ENCODE measurements at places on chromosomes 7 and 10.
A peak's percentile ranks its signal among the peaks of the same experiment; 100 is the strongest.

DNA sequence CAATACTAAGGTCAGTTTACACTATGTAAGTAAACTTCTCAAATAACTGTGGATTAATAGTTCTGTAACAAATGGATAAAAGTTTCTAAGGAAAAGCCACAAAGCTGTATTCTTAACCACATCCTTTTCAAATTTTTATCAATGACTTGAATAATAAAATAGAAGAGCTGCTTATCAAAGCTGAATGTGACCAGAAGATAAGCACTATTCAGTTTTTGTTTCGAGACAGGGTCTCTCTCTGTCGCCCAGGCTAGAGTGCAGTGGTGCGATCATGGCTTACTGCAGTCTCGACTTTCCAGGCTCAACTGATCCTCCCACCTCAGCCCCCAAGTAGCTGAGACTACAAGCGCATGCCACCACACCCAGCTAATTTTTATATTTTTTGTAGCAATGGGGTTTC, 17.0 kb downstream of the UPF2 start:
- H3K4me1 ChIP-seq, result no peaks in the 10 kb centered on the region
- H3K4me3 ChIP-seq, result peak overlapping the region; percentile 18
- peaks cover 13% of the 10 kb centered on the region for H3K36me3 ChIP-seq
- peak; percentile 42 for DNase-seq
- H3K27me3 ChIP-seq, result no peaks in the 10 kb centered on the region

GRCh38 chr7:149422914-149423301, 38.0 kb downstream of the ZNF777 start:
- no peaks in the 10 kb centered on the region for H3K36me3 ChIP-seq
- H3K27ac ChIP-seq, result no peak overlapping the region
- peak overlapping the region; percentile 86 for H3K4me3 ChIP-seq
- peaks cover 8% of the 10 kb centered on the region for H3K4me1 ChIP-seq
- peak; percentile 13 for DNase-seq

GRCh38 chr10:43623351-43623750, 17.1 kb downstream of the ZNF485 start:
- H3K27me3 ChIP-seq, result no peaks in the 10 kb centered on the region
- peak overlapping the region; percentile 22 for H3K4me3 ChIP-seq
- peak overlapping the region; percentile 38 for H3K27ac ChIP-seq
- no peaks in the 10 kb centered on the region for H3K36me3 ChIP-seq

DNA sequence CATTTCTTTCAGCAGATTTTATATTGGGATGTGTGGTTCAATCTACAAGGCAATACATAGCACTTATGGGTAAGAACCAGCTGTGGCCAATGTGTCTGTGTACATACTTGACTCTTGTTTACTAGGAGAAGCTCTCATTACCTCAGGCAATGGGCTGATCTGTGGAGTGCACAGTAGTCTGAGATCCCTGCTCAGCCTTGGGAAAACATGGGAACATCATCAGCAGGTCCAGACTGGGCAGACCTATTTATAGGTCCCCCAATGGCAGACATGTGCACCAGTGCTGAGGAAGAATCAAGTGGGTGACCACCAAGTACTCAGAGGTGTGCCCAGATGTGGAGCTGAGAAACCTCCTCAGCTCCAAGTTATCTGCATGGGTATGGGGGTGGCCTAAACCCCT, 349.7 kb downstream of the KIF20B start:
- H3K27ac ChIP-seq, result no peak overlapping the region
- H3K4me3 ChIP-seq, result no peak overlapping the region
- no peaks in the 10 kb centered on the region for H3K36me3 ChIP-seq

GRCh38 chr7:110880971-110881370, 210.0 kb upstream of the LRRN3 start:
- H3K4me1 ChIP-seq, result no peaks in the 10 kb centered on the region
- no peaks in the 10 kb centered on the region for H3K27me3 ChIP-seq
- H3K36me3 ChIP-seq, result no peaks in the 10 kb centered on the region
- no peak overlapping the region for H3K27ac ChIP-seq
- DNase-seq, result no peak
- H3K4me3 ChIP-seq, result no peak overlapping the region

DNA sequence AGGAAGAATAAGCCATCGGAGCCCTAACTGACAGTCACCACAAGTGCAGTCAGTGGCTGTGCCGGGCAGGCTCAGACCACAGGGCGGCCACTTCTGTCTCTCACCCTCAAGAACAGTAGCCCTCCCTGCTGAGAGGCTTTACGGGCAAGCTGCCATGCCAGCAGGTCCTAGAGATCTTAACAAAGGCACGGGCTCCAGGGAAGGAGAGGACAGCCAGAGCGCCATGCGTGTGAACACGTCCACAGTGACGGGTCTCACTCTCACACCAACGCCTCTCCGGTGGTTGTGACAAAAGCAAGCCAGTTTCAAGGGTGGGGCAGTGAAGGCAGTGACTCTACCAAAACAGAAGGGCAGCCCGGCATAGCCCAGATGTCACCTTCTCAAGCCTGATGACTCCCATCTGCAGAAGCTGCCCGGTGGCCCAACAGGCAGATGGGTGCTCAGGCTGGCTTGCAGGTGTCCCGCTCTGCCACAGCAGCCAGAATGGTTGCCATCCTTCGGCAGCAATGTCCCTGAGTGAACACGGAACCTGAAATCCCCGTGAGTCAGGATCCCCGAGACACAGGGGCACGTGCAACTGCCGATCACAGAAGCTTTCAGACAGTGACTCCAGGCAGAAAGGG, 102.0 kb downstream of the FAM53B start:
- H3K27ac ChIP-seq, result no peak overlapping the region
- H3K4me1 ChIP-seq, result peaks cover 53% of the 10 kb centered on the region
- H3K4me3 ChIP-seq, result no peak overlapping the region
- no peaks in the 10 kb centered on the region for H3K27me3 ChIP-seq

DNA sequence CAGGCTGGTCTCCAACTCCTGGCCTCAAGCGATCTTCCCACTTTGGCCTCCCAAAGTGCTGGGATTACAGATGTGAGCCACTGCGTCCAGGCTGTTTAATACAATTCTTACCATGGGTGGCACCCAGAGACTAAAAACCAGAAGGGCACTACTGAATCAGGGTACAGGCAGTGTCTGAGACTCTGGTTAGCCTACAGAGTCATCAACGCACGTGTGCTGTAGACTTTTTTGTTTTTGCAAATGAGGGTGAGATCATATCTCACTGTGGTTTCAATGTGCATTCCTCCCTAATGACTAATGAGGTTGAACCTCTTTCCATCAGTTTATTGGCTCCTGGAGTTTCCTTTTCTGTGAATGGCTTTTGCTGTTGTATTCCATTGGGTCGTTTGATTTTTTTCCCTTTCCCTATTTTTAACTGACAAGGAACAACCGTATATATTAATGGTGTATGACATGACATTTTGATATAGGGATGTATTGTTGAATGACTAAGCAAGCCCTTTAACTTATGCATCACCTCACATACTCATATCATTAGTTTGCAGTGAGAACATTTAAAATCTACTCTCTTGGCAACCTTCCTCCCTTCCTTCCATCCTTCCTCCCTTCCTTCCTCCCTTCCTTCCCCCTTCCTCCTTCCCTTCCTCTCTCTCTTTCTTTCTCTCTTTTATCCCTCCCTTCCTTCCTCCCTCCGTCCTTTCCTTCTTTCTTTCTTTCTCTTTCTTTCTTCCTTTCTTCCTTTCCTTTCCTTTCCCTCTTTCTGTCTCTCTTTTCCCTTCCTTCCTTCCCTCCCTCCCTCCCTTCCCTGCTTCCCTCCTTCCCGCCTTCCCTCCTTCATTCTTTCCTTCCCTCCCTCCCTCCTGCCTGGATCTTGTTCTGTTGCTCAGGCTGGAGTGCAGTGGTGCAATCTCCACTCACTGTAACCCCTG, 9.3 kb upstream of the TMEM270 start:
- peak; percentile 92 for DNase-seq
- no peak overlapping the region for H3K4me3 ChIP-seq
- no peaks in the 10 kb centered on the region for H3K27me3 ChIP-seq
- H3K36me3 ChIP-seq, result no peaks in the 10 kb centered on the region
- H3K27ac ChIP-seq, result no peak overlapping the region

DNA sequence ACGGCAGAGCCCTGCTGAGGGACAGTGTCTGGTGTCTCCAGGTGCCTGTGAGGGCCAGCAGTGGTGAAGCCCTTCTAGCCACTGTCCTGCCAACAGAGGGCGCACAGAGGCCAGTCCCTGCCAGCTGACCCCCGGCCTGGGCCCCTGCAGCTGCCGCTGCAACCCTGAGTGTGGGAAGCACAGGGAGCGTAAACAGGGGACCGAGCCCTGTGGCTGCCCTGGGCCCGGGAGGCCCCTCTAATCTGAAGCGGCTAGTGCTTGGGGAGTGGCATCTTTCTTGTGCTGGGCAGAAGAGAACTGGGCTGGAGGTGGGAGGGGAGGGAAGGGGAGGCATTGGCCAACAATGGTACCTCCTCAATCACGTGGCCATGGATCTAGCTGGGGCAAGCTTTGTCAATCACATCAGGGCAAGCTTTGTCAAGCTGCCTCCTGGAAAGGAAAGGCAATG, 34.6 kb downstream of the TRIM8 start:
- no peaks in the 10 kb centered on the region for H3K27me3 ChIP-seq
- peaks cover 39% of the 10 kb centered on the region for H3K4me1 ChIP-seq
- H3K36me3 ChIP-seq, result no peaks in the 10 kb centered on the region
- DNase-seq, result peak; percentile 33

DNA sequence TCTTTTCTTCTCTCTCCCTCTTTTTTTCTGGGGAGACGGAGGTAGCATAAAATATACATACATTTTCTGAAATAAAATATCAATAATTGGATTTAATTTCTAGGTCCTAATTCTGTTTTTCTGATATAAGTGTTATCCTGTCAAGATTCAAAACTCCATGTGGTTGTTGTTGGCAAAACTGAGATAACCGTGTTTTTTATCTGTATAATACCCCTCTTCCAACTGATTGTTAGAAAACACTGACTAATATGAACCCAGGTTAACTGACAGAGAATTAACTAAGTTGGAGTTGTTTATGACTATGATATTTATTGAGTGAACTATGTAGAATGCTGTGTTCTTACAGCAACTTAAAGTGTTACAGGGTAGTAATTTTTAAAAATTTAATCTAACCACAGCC, 236.5 kb upstream of the KAT6B start:
- DNase-seq, result peak; percentile 44
- H3K27ac ChIP-seq, result peak overlapping the region; percentile 88
- peaks cover 21% of the 10 kb centered on the region for H3K4me1 ChIP-seq
- H3K27me3 ChIP-seq, result no peaks in the 10 kb centered on the region
- H3K4me3 ChIP-seq, result no peak overlapping the region

DNA sequence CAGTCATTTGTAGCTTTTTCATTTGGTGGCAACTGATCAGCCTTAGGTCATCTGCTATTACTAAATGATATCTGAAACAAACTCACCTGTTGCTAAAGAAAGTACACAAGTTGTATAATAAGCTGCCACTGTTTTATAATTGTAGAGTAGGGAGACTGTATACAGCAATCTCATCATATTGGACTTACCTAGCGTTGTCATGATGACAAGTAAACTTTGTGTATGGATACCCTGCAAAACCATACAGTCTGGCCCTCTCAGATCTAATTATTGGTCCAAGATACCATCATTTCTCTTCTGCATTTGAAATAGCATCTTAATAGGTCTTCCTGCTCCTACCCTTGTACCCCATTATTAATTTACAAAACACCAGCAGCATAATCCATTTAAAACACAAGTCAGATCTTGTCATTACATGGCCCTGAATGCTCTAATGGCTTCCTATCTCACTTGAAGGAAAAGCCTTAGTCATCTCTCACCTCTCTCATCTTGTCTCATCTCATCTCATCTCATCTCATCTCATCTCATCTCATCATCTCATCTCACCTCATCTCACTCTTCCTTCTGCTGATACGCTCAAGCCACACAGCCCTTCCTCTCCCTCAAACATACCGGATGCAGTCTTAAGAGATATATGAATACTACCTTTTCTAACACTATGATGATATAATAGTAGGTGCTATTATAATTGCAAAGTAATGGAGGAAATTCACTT, 540.6 kb downstream of the MDFIC start:
- no peaks in the 10 kb centered on the region for H3K4me1 ChIP-seq
- no peak overlapping the region for H3K4me3 ChIP-seq
- no peaks in the 10 kb centered on the region for H3K36me3 ChIP-seq
- DNase-seq, result no peak

DNA sequence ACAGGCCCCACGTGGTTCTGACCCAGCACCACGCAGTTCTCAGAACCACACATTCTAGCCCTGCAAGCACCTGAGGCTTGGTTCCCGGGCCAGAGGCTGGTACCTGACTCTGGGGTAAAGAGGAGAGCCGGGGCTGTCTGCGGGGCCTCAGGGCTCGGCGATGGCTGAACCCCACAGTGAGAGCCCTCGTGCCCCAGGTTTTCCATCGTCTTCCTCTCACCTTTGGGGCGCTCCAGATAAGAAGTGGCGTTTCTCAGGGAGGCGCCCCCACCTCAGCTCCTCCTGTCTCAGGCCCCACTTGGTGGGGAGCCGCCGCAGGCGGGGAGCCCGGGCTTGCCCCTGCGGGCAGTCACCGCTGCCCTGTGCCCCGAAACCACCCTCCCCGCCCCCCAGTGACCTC, 2.2 kb upstream of the LANCL2 start:
- DNase-seq, result no peak
- H3K36me3 ChIP-seq, result no peaks in the 10 kb centered on the region
- H3K27me3 ChIP-seq, result peaks cover 9% of the 10 kb centered on the region
- H3K4me3 ChIP-seq, result no peak overlapping the region

DNA sequence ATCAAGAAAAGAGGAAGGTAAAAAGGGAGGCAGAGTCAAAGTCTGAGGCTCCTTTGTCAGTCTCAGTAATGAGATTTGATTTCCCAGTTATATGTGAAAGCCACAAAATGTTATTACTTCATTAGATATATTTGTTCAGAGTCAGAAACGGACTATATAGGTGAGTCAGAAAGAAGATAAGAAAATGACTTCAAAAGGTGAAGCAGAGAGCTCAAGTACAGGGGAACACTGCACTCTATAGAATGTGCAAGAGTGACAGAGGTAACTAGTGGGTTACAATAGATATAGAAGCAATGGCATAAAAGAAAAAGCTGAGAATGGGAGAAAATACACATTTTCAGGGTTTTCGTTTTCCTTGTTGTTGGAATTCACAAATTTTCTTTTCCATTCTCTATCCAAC, 43.3 kb downstream of the DGKB start:
- H3K36me3 ChIP-seq, result no peaks in the 10 kb centered on the region
- DNase-seq, result no peak
- no peak overlapping the region for H3K4me3 ChIP-seq
- no peak overlapping the region for H3K27ac ChIP-seq
- H3K27me3 ChIP-seq, result no peaks in the 10 kb centered on the region

GRCh38 chr7:113715981-113716856, 202.6 kb downstream of the PPP1R3A start:
- no peak overlapping the region for H3K27ac ChIP-seq
- no peaks in the 10 kb centered on the region for H3K36me3 ChIP-seq
- no peak overlapping the region for H3K4me3 ChIP-seq
- DNase-seq, result no peak

DNA sequence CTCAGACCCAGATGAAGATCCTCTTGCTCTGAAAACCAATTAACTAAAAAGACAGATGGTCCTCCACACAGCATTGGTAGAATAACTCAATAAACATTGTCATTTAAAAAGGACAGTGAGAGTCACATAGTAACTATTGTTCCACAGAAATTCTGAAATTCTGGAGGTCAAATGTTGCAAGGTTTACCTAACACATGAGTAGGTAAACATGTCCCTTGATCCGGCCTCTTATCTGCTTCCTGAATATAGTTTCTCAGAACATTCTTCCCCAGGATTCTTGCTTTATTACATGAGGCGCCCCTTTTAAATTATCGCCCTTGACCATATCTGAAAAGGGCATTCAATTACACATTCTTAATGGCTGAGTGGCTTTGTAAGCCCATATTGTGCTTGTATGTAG, 270.7 kb downstream of the SEMA3D start:
- DNase-seq, result no peak
- H3K36me3 ChIP-seq, result no peaks in the 10 kb centered on the region
- no peak overlapping the region for H3K4me3 ChIP-seq
- no peak overlapping the region for H3K27ac ChIP-seq

- DNase-seq, result no peak
- H3K27me3 ChIP-seq, result no peaks in the 10 kb centered on the region
- no peak overlapping the region for H3K4me3 ChIP-seq
- H3K27ac ChIP-seq, result no peak overlapping the region
- H3K4me1 ChIP-seq, result no peaks in the 10 kb centered on the region
These were observed 40.1 kb downstream of the RBM33 start for GRCh38 chr7:155684543-155684942.
